Activated gamma-delta T cell treated with anti-CD3 and anti-CD28 coated beads, Interleukin-2, amount 50 U/mL, for 16 hours (primary cell): ENCODE measurements at places on chromosomes 4 and X.

GRCh38 chr4:4781936-4782707, 77.3 kb upstream of the MSX1 start:
- no peak for DNase-seq

- DNase-seq: no peak
Observed at GRCh38 chr4:15674926-15675325, 6.7 kb upstream of the FAM200B start.

DNA sequence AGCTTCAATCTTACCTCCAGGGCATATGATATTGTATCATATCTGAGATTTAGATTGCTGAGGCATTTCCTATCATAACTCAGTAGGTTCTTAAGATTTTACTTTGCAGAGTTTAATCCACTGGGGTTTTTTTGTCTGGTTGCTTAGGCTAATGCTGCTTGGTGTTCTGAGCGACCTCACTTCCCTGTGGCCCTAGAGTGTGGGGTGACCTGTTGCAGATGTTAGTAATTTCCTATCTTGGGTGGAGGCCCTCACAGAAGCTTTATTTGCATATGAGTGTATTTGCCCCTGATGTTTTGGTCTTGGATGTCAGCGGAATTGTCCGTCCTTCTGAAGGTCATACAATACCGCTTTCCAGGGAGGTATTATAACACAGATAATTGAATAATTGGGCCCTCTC, 137.1 kb downstream of the NDST3 start:
- no peak for DNase-seq

DNA sequence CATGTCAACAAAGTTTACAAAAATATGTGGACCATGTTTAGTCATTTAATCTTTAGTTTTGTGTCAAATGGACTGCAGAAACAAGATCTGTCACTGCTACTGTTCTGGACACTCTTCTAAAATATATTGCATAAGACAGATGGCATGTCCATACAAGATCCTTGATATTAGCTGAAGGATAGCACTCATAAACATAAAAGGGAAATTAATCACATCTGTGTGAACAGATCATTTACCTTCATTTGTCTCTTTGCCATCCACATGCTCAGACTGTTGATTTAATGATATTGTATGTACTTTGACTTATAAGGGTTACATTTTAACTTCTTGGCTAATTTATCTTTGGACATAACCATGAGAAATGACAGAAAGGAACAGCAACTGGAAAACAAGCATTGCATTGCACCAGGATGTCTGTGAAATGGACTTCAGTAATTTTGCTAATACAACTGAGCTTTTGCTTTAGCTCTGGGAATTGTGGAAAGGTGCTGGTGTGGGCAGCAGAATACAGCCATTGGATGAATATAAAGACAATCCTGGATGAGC, at the start of gene UGT2B7:
UGT2B7 (plus strand) TSS at position 364 of the 546 bp plus-strand sequence; CDS start at position 411, 47 bp downstream.
- no peak for DNase-seq

- DNase-seq: no peak
Observed at GRCh38 chrX:134294548-134294947, 57.6 kb downstream of the CCDC160 start.

- DNase-seq: no peak
Observed at GRCh38 chrX:994780-995179, 217.7 kb downstream of the CRLF2 start.

- no peak for DNase-seq
Observed at GRCh38 chr4:26060286-26060685, 146.3 kb downstream of the SMIM20 start.
